ENCODE measurements at places on chromosomes 5 and 9. TPM values are rescaled to one million over a fixed set of nuclear protein-coding genes. Genes with fewer than 3 reads are reported as not detected.

DNA sequence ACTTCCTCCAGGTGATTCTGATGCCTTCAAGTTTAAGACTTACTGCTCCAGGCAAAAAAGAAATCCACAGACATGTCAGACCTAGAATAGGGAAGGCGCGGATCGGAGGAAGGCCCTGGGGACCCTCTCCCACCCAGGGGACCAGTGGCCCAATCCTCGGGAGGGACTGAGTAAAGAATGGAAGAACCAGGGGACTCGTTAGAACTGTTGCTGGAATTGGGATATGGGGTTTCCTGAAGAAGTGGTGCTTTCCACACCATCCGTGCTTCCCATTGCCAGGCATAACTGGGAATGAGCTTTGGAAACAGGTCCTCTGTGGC, 63.8 kb upstream of the SLC25A51 start:
- DNase-seq: no peak

Gene NCS1
- 86.2 TPM for total RNA-seq

DNA sequence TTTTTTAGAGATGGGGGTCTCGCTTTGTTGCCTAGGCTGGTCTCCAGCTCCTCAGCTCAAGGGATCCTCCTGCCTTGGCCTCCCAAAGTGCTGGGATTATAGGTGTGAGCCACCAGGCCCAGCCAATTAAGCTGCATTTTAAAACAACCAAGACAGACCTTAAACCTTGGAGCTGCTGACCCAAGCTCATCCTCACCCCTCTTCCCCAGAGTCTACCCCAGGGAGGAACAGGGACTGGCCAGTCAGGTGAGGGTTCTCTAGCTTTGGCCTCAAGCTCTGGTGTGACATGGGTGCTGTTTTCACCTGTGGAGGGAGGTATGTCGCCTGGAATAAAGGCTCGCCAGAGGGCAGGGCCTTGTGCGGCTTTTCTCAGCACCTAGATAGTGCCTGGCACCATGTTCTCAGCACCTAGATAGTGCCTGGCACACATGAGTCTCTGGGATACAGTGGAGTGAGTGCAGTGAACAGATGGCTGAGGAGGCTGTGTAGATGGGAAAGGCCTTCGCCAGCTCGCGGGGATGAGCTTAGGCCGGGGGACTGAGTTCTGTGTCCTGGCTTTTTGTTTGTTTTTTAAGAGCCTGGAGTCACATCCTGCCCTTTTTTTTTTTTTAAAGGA, 7.4 kb downstream of the CDK9 start:
- no peak for DNase-seq

GRCh38 chr5:32315221-32316014, 2.7 kb upstream of the MTMR12 start:
- no peak for DNase-seq

Gene SCGB3A1
- total RNA-seq: not detected

DNA sequence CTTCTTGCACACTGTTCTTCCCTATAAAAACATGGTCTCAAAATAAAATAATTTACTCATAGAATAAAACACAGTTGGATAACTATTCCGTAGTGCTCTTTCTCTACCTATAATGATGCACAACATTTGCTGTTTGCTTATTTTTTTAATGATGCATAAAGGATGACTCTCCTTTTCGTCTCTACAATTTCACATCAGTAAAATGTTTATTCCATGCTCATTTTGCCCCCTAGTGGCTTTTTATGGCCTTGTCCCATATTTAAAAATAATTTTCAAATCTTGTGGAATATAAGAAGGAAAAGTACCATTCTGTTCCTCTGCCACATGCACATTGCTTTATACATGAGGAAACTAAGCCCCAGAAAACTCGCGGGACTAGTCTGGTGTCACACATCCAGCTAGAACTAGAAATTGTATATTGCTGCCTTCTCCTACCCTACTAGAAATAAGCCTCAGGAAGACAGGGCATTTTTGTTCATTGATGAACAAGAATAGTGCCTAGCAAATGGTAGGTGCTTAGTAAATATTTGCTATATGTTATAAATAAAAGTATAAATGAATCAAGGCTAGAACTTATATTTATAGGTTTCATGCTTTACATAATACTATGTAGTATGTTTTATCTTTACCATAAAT, 12.7 kb downstream of the KCTD16 start:
- peak; percentile 38 for DNase-seq

DNA sequence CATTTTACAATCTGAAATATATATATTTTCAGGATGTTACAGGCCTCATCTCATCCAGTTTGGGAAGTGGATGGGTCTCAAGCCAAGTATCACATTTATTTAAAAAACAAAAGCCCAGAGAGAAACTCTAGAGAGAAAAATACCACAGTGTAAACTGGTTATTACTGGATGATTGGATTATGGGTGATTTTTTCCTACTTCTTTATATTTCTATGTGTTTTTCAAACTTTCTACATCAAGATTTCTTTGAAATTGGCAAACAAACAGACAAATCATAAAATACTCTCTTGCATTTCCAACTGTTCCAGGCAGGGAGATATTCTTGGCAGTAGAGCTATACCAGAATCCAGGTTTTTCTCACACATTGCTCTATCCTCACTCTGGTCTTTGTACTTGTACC, 116.0 kb upstream of the SMIM23 start:
- DNase-seq: no peak

DNA sequence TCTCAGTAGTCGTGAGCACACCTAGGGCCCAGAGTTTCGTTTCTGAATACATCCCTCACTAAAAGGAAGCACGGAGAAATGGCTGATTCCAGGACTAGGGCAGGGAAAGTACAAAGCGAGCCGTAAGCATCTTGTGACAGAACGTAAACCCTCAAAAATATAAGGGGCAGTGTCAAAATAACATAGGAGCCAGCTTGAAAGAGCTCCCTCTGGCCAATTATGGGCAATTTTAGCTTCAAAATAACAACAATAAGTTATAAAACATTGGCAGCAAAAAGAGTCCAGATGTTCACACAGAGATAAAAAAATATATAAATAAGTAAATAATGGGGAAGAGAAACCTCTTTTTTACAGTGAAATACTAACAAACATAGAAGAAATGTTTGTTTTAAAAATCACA, 18.5 kb upstream of the GLIS3 start:
- DNase-seq: no peak

DNA sequence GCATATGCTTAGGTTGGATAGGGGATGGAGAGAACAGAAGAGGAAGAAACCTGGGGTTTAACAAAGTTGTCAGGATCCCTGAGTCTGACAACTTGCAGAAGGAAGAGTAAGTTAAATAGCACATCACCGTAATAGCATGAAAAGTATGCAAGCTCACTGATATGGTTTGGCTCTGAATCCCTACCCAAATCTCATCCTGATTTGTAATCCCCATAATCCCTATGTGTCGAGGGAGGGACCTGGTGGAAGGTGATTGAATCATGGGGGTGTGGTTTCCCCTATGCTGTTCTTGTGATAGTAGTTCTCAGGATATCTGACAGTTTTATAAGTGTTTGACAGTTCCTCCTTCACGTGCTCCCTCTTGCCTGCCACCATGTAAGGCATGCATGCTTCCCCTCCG, 193.3 kb downstream of the PSAT1 start:
- no peak for DNase-seq

DNA sequence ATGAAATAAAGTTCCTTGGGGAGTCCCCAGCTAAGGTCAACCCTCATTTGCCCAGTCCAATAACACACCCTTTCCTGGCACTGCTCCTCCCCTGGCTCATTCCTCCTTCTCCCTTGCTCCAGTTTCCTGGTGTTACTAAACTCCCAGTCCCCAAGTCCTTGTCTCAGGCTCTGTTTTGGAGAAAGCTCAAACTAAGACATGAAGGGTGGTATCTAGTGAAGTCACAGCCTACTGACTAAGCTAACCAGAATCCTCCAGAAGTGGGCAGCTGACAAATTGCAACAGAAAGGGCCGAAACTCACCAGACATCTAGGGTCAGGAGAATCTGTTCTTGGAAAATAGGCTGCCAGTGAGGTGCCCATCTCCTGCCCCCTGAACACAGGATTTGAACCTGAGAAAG, 118.7 kb upstream of the NEK6 start:
- no peak for DNase-seq

Gene GBGT1
- total RNA-seq: 1.2 TPM

Gene IL4
- total RNA-seq: not detected

- no peak for DNase-seq
Measured at GRCh38 chr5:112407240-112407639, 11.8 kb downstream of the EPB41L4A start.

Gene ANKRD31
- 0.13 TPM for total RNA-seq

- no peak for DNase-seq
Measured at GRCh38 chr5:112068593-112068992, 311.6 kb upstream of the NREP start.

GRCh38 chr5:155053501-155053900, 39.9 kb downstream of the KIF4B start:
- DNase-seq: no peak

Gene SPATA31C1
- 0.10 TPM for total RNA-seq

Gene CSNK1G3
- 68.6 TPM for total RNA-seq

Gene PAEP
- not detected for total RNA-seq

Gene DIMT1
- 42.0 TPM for total RNA-seq

- peak; percentile 49 for DNase-seq
Measured at GRCh38 chr9:23941051-23941450, 115.0 kb upstream of the ELAVL2 start.

GRCh38 chr5:60843386-60843935, 608 bp downstream of the ELOVL7 start:
- DNase-seq: no peak

Gene SPATA31D4
- not detected for total RNA-seq

GRCh38 chr5:98763001-98763630, 10.3 kb upstream of the RGMB start:
- DNase-seq: peak; percentile 97

DNA sequence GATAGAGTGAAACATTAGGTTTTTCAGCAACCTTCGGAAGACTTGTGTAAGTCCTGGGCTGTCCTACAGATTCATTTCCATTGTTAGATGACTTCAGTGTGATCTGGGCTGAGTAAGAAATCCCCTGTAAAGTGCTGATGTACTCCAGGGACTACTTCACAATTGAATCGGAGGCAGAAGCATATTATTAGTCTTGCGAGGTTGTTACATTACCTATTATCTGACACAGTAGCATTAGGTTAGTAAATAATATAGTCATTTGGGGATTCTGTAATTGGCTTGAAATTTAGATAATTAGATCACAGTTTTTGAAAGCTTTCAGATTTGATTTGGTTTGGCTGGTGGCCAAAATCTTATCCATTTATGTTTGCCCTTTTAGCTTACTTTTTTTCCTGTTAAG, 62.4 kb downstream of the DMRT1 start:
- no peak for DNase-seq

- DNase-seq: no peak
Measured at GRCh38 chr5:36444582-36445418, 143.1 kb upstream of the RANBP3L start.

DNA sequence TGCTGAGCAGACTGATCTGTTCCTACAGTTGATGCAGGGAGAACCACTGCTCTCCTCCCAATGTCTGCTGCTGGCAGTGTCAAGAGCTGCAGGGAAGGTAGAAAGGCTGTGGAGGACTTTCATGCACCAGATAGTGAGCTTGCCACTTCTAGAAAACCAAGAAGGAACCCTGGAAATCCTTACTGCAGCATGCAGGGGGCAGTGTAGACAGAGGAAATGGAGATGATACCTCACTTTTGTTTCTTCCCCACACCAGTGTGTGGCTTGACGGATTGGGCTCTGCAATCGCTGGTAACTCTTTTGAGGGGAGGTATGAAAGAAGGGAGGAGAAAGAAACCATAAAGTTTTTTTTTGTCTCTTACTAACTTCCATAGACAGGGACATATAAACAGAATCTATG, 480.7 kb downstream of the DMAC1 start:
- no peak for DNase-seq

DNA sequence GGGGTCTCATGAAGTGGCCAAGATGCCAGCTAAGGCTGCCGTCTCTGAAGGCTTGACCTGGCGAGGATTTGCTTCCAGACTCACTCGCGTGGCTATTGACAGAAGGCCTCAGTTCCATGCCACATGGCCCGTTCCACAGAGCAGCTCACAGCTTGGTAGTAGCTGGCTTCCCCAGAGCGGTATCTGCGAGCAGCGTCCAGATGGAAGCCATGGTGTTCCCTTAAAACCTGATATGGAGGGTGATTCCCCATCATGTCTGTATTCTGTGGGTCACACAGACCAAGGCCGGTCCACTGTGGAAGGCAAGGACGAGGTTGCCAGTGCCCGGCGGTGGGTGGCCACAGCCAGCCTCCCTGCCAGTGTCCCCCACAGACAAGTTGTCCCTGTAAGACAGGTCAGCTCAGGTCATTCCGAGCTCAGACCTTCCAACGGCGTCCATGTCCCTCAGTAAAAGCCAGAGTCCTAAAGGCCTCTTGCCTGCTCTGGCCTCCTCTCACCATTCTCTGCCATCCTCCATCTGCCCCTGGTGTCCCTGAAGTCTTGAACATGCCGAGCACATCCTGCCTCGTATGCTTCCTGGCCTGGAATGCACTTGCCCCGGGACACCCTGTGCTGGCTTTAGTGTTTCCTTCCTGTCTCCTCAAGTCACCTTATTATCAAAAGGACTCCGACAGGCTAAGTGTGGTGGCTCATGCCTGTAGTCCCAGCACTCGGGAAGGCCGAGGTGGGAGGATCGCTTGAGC, 61.3 kb upstream of the LRRTM2 start:
- DNase-seq: no peak

Gene RECK
- 8.1 TPM for total RNA-seq
